ENCODE measurements at places on chromosomes 2 and 18.

DNA sequence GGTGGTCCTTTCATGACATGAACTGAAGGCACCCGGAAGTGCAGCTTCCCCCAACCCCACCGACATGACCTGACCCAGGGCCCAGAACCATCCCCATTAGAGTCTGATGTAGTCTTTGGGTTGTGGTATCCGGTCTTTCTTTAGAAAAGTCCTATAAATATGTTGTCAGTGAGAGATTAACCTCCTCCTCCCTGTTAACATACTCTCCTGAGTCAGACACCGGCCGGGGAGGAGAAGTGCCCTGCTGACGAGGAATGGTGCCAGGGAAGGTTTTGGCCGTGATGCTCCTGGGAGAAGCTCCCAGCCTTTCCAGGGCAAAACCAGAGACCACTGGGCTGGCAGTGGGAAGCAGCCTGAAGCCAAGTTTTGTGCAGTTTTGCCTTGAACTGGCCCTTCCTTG lies 109.0 kb downstream of the LAMA3 start:
- no peak for DNase-seq

GRCh38 chr18:60755134-60755533 lies 382.6 kb upstream of the MC4R start:
- no peak for DNase-seq

GRCh38 chr18:11391661-11392060 lies 217.7 kb upstream of the SLC35G4 start:
- DNase-seq = no peak

GRCh38 chr2:86078774-86079545 lies 26.7 kb downstream of the POLR1A start:
- no peak for DNase-seq

GRCh38 chr2:159591221-159591620 lies 25.1 kb downstream of the BAZ2B start:
- no peak for DNase-seq

- no peak for DNase-seq
Measured at GRCh38 chr2:102190430-102191107, 3.7 kb downstream of the IL1RL2 start.

GRCh38 chr2:236731767-236732580 lies 162.3 kb downstream of the ACKR3 start:
- no peak for DNase-seq

DNA sequence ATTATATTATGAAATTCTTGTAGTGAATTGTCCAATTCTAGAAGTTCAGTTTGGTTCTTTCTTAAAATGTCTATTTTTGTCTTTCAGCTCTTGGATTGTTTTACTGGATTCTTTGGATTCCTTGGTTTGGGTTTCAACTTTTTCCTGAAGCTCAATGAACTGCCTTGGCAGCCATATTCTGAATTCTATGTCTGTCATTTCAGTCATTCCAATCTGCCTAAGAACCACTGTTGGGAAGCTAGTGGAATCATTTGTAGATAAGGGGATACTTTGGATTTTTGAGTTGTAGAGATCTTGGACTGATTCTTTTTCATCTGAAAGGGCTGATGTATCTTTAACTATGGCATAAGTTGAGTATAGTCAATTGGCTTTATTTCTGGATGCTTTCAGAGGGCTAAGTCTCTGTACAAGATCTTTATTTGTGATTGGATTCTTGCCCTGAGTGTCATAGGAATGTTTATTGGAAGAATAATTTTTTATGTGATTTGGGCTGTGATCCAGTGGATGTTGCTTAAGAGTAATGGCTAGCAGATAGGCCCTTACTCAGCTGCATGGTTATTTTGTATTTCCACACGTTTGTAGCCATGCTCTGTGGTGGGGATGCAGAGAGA lies 42.3 kb downstream of the SERPINB7 start:
- DNase-seq = no peak

DNA sequence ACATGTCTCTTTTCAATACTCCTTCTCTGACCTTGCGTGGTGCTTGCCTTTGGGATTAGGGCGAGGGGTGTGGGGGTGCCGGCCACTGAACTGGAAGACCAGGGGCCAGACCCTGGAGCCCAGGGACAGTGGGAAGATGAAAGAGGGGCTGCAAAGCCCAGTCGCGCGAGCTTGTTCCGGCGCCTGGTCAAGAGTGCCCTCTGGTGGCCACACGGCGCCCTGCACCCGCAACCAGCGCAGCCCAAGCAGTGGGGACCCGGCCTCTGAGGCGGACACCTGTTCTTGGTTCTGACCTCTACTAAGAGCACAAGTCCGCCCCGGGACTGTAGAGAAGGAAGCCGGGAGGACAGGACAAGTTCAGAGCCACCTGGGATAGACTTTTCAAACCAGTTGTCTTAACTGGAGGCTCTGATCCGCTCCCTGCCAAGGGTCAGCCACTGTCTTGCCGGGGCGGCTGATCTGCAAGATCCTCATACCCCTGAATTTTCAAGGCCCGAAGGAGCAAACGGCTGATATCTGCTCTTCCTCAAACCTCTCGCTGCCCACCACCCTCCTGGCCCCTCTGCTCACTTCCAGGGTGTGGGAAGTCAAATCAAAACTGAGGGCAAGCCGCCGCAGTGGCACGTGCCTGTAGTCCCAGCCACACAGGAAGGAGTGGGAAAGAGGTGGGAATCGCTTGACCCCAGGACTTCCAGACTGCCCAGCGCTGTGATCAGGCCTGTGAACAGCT lies 14.9 kb upstream of the MSH6 start:
- peak; percentile 79 for DNase-seq

DNA sequence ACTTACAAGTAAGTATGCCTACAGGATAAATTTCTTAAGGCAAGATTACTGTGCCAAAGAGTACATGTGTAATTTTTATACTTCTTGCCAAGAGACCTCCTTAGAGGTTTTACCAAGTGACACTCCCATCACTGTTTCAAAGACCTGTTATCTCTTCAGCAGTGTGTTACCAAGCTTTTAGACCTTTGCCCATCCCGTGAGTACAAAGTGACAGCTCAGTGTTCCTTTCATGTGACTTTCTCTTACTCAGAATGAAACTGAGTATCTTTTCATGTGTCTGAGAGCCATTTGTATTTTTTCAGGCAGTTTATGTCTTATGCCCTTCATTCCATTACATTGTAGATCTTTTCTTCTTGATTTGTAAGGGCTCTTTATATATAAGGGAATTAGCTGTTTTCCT lies 287.5 kb upstream of the SALL3 start:
- DNase-seq = no peak

DNA sequence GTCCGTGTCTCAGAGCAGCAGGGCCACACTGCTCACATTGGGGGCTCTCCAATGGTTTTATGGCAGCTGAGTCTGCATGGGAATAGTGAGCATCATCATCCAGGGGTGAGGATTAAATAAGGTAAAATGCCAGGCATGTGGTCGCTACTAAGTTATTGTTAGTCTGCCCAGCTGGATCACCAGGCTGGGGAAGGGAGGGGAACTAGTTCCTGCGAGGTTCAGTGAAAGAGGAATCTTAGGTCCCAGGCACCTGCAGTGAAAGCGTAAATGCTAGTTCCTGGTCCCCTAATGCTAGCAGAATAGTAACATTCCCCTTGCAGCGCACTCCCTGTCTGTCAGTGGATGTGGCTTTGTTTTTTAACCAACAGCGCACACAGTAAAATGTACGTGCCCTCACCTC lies 60.1 kb downstream of the ARHGEF4 start:
- no peak for DNase-seq

DNA sequence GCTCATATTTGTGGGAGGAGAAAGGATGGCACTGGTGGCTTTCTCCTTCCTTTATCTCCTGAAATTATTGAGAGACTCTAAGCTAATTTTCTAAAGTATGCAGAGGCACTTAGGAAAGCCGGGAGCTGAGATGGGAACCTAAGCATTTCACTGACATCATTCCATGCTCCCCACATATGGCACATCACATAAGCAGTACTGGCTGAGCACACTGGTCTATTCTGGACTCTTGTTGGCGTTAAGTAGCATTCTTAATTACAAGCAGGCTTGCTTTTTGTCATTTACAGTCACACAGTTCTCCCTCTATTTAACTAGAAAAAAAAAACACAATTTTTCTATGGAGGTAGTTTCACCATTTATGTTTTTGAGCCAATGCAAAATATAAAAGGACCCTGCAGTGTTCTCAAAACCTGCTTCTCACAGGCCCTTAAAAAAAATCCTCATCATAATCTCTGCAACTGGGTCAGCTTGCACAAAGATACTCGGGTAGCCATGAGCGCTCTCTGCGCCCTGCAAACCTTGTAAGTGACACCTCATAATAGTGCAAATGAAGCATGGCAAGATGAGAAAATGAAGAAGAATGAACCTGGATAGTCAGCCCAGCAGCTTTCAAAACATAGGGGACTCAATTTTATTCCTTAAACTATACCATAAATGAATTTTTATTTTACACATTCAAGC lies 688.6 kb downstream of the NRXN1 start:
- DNase-seq = no peak

- DNase-seq = no peak
Measured at GRCh38 chr2:100212850-100213249, 70.5 kb upstream of the AFF3 start.

GRCh38 chr2:113784823-113785744 lies 28.6 kb upstream of the SLC35F5 start:
- DNase-seq = no peak

- DNase-seq = no peak
Measured at GRCh38 chr2:11742317-11742701, 4.1 kb upstream of the LPIN1 start.

DNA sequence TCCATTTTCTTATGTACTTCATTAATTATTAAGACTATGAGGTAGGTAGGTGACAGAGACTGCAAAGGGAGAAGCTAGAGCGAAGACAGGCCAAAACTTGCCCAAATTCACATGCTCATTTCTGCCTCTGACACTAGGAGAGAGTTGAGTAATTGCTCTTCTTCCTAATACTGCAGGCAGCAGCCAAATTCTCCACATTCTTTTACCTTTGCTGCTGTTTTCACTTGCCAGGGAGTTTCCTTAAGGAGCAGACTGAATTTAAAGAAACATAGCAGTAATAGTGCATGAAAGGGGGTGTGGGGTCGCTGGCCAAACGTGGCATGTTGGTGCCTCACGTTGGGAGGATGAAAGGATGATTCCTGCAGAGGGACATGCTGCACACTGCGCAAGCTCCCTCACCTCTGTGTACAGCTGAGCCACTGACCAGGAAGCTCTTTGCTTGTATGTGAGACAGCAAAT lies 12.3 kb downstream of the CRIM1 start:
- no peak for DNase-seq

- DNase-seq = no peak
Measured at GRCh38 chr2:184633726-184634125, 35.4 kb downstream of the ZNF804A start.

GRCh38 chr2:52365946-52366345 lies 1334.0 kb upstream of the NRXN1 start:
- DNase-seq = no peak

DNA sequence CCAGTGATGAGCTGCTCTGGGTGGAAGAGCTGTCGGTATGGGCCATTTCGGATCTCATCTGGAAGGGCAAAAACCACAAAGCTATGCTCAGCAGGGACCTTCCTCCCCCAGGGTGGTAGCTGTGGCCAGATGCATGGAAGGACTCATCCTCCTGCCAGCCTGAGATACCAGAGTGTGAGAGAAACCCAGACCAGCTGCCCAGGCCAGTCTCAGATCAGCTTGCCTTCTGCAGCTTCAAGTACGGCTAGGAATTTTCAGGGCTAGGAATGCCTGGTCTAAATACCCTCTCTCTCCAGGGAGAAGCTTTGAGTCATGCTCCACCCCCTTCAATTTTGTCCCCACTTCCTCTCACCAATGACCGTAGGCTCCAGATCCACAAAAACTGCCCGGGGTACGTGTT lies 1.4 kb upstream of the TUBA4B start:
- no peak for DNase-seq

- DNase-seq = no peak
Measured at GRCh38 chr2:30192314-30192713, 39.0 kb upstream of the LBH start.

DNA sequence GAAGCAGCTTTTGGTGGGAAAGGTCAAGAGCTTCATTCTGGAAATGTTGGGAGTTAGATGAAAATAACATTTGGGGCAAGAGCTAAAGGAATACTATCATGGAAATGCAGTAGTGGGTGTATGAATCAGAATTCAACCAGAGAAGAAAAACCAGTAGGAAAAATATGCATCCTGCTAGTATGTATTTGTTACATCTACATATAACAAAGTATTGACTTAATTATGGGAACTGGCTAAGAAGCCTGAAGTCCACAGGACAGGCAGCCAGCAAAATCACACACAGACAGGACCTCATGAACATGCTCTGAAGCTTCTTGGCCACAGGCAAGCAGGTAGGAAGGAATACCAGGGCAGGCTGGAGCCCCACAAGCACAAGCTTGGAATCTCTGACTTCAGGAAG lies 185.8 kb downstream of the FBXO15 start:
- no peak for DNase-seq

GRCh38 chr18:10759241-10759640 lies 233.4 kb downstream of the NAPG start:
- no peak for DNase-seq

DNA sequence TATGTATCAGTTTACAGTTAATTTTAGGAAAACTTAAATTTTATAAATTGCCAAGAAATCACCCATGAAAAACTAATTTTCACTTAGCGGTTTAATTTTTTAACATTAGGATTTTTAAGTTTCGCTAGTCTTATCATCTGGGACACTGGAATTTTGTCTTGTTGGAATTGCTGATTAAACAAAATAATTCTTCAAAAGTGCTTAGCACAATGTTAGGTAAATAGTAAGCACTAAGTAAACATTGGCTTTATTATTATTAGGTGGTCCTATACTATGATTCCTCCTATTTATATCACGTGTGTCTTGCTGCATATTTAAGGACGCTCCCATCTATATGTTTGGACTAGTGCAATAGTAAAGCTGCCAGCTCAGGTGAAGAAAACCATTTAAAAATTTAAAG lies 54.6 kb upstream of the MAP4K3 start:
- DNase-seq = no peak

GRCh38 chr2:219433666-219434467 lies 776 bp upstream of the SPEG start:
- peak; percentile 68 for DNase-seq

- no peak for DNase-seq
Measured at GRCh38 chr18:13370995-13371625, 152.6 kb downstream of the LDLRAD4 start.

DNA sequence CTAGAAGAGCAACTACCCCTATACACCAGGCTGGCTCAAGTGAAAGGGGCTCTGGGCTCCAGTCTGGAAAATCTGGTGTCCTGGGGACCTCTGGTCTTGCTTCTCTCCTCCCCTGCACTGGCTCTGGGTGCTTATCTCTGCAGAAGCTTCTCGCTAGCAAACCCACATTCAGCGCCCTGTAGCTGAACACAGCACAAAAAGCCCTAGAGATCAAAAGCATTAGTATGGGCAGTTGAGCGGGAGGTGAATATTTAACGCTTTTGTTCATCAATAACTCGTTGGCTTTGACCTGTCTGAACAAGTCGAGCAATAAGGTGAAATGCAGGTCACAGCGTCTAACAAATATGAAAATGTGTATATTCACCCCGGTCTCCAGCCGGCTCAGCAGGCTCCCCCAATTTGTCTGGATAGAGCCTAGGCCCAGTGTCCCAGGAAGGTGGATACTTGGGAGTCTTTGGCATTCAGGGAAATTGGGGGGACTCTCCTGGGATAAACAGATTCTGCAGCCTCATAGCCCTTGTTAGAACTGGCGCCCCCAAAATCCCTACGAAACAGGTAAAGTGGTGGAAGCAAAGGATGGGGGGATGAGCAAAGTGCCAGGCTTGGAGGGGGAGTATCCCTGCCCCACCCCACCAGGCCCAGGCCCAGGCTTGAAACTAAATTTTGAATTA lies 2.5 kb upstream of the HOXD4 start:
- DNase-seq = no peak

All from activated CD4-positive, alpha-beta T cell treated with anti-CD3 and anti-CD28 coated beads for 48 hours (primary cell).